ENCODE measurements at places on chromosomes 6 and 20.

DNA sequence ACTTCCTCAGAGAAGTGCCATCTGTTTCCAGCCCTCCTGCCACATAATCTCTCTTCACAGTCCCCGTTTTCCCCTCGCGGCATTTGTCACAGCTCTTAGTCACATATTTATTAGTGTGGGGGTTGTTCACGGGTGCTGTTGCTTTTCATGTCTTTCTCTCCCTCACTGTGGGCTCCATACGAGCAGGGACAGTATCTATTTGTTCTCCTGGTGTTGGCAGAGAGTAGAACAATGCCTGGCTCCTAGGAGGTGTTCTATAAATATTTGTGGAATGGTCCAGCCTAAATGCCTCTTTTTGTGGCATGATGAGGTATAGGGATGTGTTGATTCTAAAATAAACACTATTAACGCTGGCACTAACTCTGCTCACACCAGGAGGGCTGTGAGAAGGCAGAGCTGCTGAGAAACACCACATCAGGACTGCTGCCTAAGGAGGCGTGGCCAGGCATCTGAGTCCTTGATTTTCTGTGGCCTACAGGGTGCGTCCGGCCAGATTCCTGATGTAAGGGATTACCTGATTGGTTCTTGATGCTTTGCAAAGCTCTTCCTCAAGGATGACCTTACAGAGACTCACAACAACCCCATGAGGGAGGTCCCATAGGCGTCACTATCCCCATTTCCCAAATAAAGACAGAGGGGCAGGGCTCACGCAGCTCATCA, 219.8 kb upstream of the ARID1B start:
- DNase-seq: no peak

DNA sequence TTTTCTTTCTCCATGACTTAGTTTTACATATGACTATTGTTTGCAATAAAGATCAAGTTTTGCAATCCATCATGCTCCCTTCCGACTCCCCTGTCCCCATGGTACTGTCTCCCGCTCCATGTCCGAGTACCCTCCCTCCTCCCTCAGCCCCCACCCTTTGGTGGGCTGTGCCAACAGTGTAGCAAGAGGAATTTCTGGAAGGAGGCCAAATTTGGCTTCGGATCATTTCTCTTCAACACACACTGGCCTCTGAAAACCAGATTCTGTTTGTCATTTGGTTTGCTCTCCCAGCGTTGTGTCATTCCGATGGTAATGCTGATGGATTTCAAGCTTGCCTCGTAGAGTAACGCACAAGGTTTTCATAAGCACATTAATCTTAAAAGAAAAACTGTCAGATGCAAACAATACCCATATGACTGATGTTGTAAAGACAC, 22.9 kb upstream of the PAX1 start:
- no peak for DNase-seq

- DNase-seq: no peak
These were observed 28.3 kb upstream of the HDAC2 start for GRCh38 chr6:113999284-113999683.

DNA sequence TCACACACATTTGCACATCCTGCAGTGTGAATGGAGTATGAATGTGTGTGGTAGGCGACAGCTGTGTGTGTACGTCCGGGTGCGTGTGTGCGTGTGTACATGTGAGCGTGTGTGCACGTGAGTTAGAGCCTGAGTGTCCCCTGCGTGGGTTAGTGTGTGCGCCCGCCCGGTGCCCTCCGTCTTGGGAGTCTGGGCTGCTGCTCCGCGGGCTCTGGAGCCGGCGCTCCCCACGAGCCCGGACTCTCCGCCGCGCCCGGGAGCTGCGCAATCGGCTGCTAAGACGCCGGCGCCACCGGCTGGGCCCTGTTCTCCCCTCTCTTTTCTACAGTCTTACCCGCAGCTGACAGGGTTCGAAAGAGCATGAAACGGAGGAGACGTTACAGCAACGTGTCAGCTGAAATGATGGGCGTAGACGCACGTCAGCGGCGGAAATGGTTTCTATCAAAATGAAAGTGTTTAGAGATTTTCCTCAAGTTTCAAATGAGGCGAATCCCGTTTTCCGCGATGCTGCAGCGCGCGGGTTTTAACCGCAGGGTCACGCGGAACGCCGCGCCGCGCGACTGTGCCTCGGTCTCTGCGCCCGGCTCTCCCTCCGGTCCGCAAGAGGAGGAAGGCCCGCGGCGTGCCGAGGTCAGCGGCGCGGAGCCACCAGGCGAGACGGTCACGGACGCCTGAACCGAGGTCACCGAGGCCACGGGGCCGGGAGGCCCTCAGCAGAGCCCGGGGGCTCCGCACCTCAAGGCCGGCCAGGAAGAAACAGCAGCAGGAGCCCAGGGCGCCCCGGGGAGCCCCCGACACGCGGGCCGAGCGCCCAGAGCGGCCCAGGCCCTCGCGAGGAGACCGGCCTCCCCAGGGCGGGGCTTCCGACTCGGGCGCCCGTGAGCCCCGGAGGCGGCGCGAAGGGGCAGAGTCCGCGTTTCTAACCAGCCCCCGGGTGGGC, 95.3 kb upstream of the BHLHE23 start:
- DNase-seq: no peak

- no peak for DNase-seq
These were observed 37.2 kb downstream of the CPXM1 start for GRCh38 chr20:2763186-2763585.

- no peak for DNase-seq
These were observed 508.3 kb upstream of the SOX4 start for GRCh38 chr6:21085211-21085610.

DNA sequence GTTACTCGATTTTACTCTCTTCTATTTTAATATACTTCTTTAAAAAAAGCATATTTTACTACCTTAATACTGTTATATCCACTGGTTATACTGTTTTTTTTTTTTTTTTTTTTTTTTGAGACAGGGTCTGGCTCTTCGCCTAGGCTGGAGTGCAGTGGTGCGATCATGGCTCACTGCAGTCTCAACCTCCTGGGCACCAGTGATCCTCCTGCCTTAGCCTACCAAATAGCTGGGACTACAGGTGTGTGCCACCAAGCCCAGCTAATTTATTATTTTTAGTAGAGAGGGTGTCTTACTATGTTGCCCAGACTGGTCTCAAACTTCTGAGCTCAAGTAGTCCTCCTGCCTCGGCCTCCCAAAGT, 170.7 kb downstream of the DOK5 start:
- DNase-seq: no peak

DNA sequence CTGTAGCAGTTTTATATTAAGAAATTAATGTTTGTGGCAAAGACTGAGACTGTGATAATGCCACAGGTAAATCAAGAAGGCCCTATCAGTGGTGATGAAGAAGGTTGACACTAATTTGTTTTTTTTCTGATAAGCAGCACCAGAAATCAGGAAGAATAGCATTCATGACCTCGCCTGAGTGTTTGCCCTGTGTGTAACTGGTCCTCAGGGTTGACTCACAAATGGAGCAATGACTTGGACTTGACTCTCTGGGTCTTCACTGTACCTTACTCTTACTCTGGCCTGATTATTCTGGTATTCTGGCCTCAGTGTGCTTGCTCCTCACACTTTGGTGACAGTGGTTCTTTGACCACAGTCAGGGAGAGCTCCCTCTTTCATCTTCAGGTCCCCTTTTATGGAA, 243.9 kb downstream of the HAO1 start:
- no peak for DNase-seq

GRCh38 chr6:108675226-108676200, 114.8 kb downstream of the FOXO3 start:
- no peak for DNase-seq

- DNase-seq: no peak
These were observed 990 bp downstream of the BPI start for GRCh38 chr20:38304845-38305447.

- no peak for DNase-seq
These were observed 489.5 kb downstream of the KIF16B start for GRCh38 chr20:16083639-16084280.

DNA sequence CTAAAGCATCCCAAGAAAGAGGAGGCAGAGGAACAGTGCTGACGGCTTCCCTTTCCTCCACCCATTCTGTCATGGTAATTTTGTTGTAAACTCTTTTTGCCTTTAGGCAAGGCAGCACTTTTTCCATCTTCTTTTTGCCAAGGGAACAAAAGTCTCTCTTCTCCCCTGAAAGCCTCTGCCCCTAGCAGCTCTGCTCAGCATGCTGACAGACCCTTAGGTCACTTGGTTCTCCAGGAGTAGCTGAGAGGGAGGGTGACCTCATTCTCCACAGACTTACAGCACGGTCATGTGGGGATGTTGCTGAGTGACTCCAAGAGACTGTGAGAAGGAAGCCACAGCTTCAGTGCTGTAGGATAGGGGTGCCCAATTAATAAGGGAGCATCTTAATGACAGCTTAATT, 81.1 kb upstream of the RALGAPA2 start:
- DNase-seq: no peak

DNA sequence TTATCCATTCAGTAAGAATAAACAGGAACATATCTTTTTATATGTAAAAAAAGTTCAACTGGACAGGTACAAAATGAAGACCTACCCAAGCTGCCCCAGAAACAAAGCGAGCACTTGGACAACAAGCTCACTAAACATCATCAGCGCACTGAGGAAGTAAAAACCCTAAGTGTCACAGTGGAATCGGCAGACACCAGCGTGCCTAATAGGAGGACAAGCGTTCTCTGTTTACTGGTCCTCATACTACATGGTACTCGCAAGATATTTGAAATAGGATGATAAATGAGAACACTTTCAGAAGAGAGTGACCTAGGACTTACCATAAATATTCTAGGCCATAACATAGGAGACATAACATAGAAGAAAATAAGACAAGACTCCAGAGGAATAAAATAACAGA, 18.2 kb downstream of the MAP7 start:
- DNase-seq: no peak

DNA sequence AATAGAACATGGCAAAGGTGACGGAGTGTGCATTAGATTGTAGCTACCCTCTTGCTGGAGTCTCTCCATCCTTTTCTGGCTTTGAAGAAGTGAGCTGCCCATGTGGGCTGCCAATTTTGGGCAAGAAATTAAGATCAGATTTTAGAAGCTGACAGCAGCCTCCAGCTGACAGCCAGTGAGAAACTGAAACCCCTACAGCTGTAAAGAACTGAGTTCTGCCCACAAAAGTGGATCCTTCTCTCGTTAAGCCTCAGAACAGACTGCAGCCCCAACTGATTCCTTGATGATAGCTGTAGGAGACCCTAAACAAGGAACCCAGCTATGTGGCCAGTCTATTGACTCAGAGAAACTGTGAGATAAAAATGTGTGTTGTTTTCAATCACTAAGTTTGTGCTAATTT, 134.1 kb downstream of the CD109 start:
- DNase-seq: no peak

DNA sequence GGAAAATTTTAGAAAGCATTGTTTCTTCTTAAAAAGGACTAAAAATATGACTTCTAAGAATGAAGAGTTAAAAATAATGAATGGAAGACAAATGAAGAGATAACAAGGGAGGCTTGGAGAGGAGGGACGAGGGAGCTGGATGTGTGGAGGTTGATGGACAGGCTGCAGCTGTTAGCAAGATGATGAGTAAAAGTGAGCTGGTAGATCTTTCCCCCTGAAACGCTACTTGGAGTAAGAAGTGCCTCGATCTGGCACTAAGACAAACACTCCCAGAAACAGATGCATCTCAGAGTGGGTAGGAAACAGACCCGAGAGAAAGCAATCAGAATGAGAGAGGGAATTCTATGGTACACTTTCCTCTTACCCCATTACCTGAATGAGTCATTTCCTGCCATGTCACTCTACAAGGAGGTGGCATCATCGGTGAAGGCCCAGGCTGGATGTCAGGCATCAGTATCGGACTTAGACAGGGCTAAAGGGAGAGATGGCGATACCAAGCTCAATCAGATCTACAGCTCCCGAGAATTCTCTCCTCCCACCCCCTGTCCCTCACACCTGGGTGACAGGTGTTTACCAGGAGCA, 154.1 kb upstream of the BMP2 start:
- DNase-seq: no peak

GRCh38 chr6:10363911-10364310, 51.0 kb downstream of the TFAP2A start:
- DNase-seq: no peak

DNA sequence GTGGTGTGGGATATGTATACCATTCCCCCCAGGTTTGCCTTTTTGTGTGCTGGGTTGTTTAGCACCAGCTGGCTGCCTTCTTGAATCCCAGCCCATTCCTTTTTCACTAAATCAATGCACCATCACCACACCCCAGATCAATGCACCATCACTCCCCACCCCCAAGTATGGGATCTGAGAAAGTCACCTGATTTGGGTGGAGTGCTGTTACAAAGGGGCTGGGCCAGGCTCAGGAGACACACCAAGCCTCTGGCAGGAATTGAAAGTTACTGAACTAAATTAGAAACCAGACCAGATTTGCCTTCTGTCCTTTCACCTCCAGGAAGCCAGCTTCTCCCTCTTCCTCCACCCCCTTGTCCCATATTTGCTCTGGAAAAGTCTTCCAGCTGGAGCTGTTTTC, 19.6 kb upstream of the PKHD1 start:
- no peak for DNase-seq

GRCh38 chr6:166989427-166990032, 9.7 kb upstream of the CEP43 start:
- DNase-seq: peak; percentile 1

Measured in amniotic stem cell (primary cell).